ENCODE measurements at places on chromosomes 6 and 20.

- no peak for DNase-seq
Measured at GRCh38 chr6:139242457-139243240, 49.1 kb downstream of the TXLNB start.

GRCh38 chr20:3483309-3483708, 12.5 kb downstream of the ATRN start:
- no peak for DNase-seq

DNA sequence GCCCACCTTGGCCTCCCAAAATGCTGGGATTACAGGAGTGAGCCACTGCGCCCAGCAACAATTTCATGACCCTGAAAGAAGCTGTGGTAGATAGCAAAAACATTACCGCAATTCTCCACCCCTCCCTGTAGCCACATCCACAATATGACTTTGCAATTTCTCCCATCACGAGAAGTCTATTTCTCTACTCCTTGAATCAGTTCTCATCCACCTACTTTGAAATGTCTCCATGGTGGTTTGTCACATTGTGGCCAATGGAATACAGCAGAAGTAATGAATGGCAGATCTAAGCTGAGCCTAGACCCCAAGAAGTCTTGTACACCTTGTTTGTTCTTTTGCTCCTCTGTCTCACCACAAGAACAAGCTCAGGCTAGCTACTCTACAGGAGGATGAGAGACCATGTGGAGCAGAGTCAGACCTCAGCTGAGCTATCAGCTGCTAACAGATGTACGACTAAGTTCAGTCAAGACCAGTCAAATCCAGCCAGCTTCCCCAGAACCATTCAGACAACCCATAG, 6.3 kb downstream of the OXT start:
- no peak for DNase-seq

- no peak for DNase-seq
Measured at GRCh38 chr6:158706369-158706982, 56.6 kb downstream of the SYTL3 start.

DNA sequence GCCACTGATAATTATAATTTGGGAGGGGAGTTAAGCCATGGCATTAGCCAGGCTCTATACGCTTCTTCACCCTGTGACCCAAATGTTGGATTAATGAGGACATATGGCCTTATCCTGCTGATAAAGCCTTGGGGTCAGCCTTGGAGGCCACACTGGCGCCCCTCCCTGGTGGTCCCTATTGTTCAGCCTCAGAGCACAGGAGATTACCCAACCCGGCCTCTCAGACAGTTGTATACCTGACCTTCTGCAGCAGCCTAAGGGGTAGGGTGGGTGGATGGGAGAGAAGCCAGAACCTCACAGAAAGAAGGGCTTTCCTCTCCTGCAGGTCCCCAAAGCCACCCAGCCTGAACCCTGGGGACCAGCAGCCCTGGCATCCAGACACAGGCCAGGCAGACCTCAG, 76.8 kb downstream of the LINC00237 start:
- no peak for DNase-seq

DNA sequence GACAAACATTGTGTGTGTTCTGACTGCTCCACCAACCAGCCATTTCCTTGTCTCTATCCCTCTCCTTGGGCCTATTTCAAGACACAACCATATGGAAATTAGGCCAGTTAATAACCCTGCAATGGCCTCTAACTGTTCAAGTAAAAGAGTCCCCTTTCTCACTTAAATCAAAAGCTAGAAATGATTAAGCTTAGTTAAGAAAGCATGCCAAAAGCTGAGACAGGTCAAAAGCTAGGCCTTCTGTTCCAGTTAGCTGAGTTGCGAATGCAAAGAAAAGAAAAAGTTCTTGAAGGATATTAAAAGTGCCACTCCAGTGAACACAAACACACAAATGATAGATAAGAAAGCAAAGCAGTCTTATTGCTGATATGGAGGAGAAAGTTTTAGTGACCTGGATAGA, 22.5 kb downstream of the SERINC1 start:
- DNase-seq: no peak

- no peak for DNase-seq
Measured at GRCh38 chr20:53579266-53579580, 14.4 kb downstream of the ZNF217 start.

GRCh38 chr20:48238326-48238725, 453.0 kb upstream of the SULF2 start:
- peak; percentile 45 for DNase-seq

DNA sequence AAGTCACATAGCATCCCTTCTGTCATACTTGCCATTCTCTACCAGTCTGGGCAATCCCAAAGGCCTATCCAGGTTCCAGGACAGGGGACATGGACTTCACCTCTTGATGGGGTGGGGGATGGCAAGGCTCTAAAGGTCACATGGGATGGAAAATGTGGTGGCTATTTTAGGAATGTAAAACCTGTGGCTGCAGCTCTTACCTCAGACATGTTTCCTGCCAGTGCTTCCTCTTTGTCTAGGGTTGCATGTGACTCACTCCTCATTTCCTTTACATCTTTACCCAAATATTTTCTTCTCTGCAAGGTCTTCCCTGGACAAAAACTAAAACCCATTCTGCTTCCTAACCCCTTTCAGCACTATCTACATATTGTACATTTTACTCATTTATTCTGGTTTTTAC, 135.7 kb downstream of the BTBD3 start:
- peak; percentile 57 for DNase-seq

DNA sequence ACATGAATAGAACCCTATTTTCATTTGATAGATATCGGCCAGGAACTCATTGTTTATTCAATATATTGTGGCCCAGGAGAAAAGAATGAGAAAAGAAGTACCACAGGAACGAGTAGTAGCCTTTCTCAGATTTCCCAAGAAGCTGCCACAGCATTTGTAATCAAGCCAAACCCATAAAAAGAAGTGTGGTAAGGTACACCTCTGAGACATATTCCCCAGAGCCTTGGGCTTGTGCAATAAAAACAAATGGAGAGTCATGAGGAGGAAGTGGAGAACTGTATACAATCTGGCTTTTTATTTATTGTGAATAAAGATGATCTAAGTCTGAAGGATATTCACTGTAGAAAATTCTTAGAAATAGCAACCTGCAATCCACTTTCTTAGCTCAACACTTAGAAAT, 36.7 kb downstream of the KIF6 start:
- DNase-seq: peak; percentile 94

- DNase-seq: no peak
Measured at GRCh38 chr6:74733830-74734620, 471.8 kb downstream of the COL12A1 start.

- DNase-seq: no peak
Measured at GRCh38 chr6:165858586-165858985, 195.5 kb upstream of the PDE10A start.

- no peak for DNase-seq
Measured at GRCh38 chr20:22453244-22454080, 130.9 kb downstream of the FOXA2 start.

GRCh38 chr6:86030875-86031274, 388.2 kb upstream of the SYNCRIP start:
- DNase-seq: no peak

DNA sequence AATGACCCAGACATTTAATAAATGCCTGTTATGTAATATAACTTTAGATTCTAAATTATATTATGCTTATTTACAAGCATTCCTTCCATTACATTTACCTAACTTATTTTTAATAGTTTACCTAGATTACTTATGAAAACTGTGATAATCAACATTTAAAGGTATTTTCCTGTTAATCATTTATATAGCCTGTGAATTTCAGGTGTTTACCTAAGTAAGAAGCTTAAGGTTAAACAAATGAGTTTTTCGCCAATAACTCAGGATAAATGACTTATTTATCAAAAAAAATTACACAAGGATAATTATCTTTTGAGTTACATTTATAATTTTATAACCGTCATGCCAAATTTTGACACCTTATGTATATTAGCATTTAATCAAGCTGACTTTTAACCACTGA, 35.5 kb downstream of the UBD start:
- DNase-seq: no peak

GRCh38 chr6:89386917-89387491, 25.1 kb downstream of the RRAGD start:
- no peak for DNase-seq

GRCh38 chr20:58208944-58209343, 19.5 kb downstream of the ANKRD60 start:
- no peak for DNase-seq

GRCh38 chr6:84074988-84075781, 41.6 kb downstream of the MRAP2 start:
- no peak for DNase-seq

GRCh38 chr6:74574794-74575193, 631.1 kb downstream of the COL12A1 start:
- DNase-seq: no peak

GRCh38 chr6:16982807-16983206, 119.0 kb upstream of the STMND1 start:
- peak; percentile 97 for DNase-seq

GRCh38 chr6:53547166-53547810, 2.4 kb upstream of the GCLC start:
- DNase-seq: no peak

DNA sequence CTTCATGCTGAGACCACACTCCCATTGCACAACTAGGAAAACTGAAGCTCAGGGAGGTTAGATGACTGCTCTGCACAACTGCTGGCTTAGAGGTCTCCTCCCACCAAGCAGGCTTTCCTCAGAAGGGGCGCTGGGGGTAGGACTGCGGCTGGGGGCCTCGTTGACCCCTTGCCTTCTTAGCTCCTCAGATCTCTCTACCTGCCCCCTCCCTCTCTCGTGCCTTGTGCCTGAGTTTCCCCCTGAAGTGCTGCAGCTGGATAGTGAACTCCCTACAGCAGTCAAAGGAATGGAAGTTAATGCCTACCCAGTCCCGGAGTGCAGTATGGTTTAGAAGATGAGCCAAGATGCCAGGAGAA, 149.8 kb downstream of the GRM4 start:
- no peak for DNase-seq

DNA sequence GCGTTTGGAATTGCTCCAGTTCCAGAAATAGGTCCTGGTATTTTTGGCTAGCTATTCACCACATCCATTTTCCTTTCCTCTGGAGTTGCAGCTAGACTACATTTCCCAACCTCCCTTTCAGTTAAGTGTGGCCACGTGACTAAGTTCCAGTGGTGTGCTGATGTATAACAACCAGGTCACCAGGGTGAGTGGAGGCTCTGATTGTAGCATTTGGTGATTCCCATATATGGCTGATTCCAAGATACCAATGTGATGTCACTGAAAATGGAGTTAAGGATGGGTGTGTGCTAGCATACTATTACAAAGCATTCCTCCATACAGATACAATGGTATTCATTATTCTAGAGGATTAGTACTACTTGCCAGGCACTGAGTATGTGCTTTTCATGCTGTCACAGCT, 49.7 kb upstream of the STK35 start:
- DNase-seq: no peak

DNA sequence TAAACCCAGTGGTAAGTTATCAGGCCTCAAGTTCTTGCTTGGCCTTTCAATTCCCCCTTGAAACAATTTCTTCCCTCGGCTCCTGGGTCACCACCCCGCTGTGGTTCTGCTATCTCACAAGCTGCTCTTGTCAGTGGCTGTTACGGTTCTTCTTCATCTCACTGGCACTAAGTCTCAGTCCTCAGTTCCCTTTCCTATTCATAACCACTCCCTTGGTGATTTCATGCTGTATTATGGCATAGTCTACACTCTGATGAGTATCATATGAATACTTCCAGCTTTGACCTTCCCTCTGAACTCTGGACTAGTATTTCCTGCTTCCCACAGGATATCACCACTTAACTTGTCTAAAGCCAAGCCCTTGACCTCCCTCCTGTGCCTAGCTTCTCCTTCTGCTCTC, 7.9 kb downstream of the TAAR1 start:
- no peak for DNase-seq

- DNase-seq: peak; percentile 83
Measured at GRCh38 chr6:130385064-130385695, 19.4 kb downstream of the TMEM200A start.

GRCh38 chr6:137846274-137846673, 20.8 kb upstream of the TNFAIP3 start:
- DNase-seq: no peak

DNA sequence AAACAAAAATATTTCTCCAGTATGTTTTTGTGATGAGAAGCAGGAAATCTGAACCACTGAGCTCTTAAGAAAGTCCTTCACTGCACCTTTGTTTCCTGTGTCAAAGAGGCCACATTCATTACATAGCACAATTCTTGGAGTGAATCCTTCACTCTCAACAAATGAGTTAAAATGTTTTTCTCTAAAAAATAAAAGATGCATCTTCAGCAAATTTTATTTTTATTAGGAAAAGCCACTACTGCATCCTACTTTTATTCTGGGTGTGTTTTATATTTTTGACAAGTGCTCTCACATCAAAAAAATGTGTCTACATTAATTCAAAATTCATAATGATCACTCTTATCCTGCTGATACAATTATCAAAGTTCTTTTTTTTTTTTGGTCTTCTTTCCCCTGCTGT, 76.3 kb downstream of the PLCB4 start:
- DNase-seq: no peak

GRCh38 chr6:106143665-106144064, 57.5 kb downstream of the PRDM1 start:
- no peak for DNase-seq

DNA sequence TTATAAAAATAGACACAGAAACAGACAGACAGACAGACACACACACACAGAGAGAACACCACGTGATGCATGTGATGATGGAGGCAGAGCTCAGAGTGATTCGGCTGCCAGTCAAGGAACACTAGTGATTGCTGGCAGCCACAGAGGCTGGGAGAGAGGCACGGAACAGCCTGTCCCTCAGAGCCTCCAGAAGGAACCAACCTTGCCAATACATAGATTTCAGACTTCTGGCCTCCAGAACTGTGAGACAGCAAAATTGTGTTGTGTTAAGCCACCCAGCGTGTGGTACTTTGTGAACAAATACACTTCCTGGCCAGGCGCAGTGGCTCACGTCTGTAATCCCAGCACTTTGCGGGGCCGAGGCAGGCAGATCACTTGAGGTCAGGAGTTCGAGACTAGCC, 9.5 kb upstream of the PARD6B start:
- no peak for DNase-seq

DNA sequence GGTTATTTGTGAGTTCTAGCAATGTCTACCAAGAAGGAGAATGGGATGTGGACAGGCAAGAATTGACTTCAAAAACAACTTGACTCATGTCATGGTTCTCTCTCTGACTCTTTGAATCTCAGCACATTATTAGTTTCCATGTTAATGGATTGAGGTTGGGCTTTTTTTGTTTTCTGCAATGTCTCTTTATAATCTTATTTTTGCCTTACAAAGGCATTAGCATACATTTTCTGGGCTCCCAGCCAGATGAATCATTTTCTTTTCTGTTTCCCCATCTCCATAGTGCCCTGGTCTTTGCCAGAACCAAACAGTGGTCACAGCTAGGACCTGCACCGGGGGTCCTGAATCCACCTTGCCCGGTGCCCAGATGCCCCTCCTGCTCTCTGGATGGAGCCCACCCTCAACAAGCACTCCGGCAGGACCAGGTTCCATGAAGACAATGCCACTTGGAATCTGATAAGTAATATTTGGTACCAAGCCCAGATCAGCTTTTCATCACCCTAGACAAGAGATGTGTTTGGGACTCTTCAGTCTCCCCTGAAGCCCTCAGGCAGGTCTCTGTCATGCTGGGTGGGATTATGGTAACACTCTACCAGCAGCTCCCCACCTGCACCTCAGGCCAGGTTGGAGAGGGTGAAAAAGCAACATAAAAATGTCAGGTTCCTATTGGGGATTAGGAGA, 266.7 kb upstream of the SULF2 start:
- DNase-seq: peak; percentile 89

Measured in fibroblast of skin of left quadriceps (primary cell).